ENCODE measurements at places on chromosomes 1 and 21.
A peak's percentile ranks its signal among the peaks of the same experiment; 100 is the strongest.

DNA sequence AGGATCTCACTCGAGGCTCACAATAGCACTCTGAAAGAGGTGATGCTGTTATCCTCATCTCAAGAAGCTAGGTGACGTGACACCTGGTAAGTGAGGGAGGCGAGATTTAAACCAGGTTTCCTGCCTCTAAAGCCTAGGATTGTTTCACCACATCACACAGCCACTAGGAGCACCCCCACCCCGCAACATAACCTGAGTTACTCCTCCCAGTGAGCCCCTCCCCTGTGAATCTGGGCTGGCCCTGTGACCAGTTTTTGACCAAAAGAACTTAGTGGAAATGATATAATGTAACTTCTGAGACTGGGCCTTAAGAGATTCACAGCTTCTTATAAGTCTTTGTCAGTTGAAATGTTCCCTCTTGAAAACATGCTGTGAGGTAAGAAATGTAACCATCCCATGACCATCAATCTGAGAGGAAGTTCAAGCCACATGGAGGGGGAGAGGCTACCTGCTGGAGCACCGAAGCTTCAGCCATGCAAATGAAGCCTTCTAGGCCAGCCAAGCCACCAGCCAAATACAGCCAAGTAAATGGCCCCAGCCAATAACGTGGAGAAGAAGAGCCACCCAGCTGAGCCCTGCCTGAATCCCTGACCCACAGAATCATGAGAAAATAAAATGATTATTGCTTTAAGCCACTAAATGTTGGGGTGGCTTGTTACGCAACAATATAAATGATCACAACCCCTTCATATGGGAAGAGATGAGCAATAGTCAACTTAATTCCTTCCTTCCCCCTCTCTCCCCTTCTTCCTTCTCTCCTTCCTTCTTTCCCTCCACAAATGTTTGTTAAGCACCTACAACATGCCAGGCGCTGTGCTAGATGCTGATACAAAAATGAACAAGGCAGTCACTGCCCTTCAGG is 61.0 kb upstream of the FAM20B start:
- no peak for DNase-seq

DNA sequence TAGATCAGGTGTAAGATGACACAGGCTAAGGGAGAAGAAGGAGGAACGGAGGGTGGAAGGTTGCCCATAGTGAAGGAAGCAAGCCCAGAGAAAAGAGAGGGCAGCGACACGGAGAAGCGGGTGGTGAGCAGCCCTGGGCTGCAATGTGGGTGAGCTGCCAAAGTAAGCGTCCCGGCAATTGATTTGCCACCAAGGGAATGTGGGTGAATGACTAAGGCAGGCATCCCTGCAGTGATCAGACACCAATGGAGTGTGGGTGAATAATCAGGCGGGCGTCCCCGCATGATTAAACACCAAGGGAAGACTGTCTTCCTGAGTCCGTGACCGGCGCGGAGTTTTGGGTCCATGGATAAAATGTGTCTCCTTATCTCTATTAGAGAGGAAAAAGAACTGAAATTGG is 79.6 kb downstream of the UCHL5 start:
- DNase-seq, result no peak

GRCh38 chr1:160910170-160910750 is 25.3 kb upstream of the ITLN1 start:
- DNase-seq, result no peak

- DNase-seq, result no peak
Observed at GRCh38 chr1:225412803-225413351, 15.0 kb downstream of the LBR start.

DNA sequence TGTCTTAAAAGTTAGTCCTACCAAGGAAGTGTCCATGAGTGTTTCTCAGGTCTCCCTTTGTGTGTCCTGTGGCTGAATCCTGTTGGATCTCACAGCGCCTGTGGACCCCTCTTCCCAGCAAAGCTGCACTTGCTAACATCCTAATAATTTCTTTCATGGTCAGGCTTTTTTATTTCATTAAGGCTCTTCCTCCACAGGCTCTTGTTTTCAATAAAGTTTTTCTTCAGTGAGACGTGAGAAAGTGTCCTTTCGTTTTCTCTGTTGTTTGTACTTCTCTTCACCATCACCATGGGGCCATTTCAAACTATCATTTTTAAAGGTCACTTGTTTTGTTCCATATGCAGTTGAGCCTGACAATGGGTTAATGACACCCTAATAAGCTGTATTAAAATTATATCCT is 231.5 kb downstream of the LMO4 start:
- no peak for DNase-seq

DNA sequence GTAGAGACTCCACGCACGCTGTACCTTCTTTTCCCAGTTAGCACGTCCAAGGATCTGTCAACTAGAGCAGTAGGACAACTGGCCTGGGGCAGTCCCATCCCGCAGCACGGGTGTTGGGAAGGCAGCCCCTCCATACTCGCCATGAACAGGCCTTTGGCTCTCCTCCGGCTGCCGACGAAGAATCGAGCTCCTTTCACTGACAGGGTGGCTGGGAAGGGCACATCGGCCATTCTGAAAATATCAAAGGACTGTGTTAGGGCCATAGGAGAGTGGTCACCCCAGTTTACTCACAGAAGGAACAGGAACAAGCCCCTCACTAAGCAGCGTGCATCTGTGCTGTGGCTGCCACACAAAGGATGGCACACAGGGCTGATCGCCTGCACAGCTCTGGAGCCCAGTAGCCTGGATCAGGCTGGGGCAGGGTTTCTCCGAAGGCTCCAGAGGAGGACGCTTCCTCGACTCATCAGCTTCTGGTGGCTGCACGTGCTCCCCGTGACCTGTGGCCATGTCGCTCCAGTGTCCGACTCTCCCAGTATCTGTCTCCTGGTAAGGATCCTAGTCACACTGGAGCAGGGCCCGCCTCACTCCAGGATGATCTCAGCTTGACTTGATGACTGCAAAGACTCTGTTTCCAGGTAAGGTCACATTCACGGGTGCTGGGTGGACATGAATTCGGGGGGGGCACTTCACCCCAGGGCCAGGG is 8.9 kb downstream of the KRTAP10-1 start:
- DNase-seq, result no peak

DNA sequence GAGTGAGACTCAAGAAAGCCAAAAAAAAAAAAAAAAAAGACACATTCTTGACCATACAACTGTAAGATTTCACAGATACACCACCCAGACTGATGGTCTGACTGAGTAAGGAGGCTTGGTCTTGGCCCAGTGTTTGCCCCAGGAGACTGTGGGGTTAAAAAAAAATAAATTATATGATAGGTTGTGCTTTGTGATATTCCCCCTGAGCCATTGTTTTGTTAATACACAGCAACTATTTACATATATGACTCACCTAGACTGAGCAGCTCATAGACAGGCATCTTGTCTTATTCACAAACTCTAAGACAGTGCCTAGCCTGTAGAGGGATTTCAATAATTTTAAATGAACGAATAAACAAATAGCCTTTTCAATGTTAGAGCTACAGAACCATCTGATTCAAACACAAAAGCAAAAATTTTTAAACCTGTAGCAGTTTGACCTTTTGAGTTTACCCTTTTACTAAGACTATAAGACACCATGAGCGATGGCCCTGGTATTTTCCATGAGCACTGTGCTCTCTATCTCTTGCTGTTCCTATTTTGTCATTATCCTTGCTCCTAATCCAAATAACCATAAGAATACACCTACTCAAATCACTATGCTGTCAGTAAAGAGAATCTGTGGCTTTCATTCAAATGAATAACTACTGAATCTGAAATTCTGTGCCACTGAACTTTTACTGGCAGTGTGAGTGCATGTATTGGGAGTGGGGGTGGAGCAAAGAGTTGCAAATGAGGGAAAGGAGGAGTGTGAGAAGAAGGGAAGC is 199.4 kb upstream of the PTBP2 start:
- DNase-seq, result no peak

- peak; percentile 61 for DNase-seq
Observed at GRCh38 chr1:207822602-207823451, 71.0 kb downstream of the CD46 start.

DNA sequence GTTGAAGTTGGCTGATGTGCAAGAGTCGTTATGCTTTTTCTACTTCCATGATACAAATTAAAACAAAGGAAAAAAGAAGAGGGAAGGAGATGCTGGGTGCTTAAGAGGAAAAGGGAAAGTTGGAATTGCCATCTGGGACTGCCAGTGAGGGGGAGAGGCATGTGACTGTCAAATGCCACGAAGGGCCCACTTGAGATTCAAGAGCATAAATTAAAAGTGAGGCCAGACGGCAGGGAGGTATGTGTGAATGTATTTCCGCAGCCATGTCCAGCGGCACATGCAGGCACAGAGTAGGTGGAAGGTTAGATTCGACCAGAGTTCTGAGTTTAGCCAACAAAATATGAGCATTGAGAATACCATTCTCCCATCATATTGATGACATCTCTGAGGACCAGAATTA is 32.0 kb downstream of the NFASC start:
- no peak for DNase-seq

DNA sequence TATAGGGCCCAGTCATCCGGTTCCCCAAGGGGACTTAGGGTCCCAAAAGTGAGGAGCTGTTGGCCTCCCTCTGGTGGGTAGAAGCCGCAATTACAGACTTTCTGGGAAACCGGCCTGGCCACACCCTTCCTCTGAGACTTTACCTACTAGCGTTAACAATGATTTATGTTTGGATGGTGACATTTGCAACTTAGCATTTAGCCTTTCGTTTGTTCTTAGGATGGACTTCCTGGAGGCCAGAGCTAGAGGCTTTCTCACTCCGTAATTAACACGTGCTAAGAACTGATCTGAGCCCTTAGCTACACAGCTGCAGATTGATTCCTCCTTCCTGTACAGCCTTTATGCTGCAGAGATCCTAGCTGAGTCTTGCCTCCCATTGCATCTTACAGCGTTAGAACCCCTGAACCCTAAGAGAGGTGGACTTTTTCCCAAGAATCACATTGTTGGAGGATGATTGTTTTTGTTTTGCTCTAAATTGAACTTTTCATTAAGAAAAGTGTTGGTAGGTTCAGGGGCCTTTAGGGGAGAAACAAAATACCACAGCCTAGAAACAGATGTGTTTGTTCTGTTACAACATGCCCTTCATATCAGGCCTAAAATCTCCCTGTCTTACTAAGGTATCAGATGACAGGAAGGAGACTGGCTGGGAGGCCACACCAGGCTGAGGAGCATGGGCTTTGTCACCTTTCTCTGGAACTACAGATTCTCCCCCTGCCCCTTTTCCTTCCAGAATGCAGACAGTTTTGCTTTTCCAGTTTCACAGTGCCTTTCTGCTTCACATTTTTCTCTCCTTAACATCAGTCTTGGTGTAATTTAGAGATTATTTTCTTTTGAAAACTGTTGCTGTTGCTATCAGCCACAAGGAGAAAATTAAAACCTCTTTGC is 1.9 kb downstream of the S100A11 start:
- peak; percentile 57 for DNase-seq

GRCh38 chr1:10380594-10381275 is 18.1 kb upstream of the PGD start:
- no peak for DNase-seq

GRCh38 chr21:33541105-33541711 is 709 bp downstream of the GART start:
- DNase-seq, result no peak

GRCh38 chr1:30418939-30419720 is 304.3 kb downstream of the MATN1 start:
- DNase-seq, result no peak

- no peak for DNase-seq
Observed at GRCh38 chr1:235644693-235645305, 4.8 kb downstream of the GNG4 start.

DNA sequence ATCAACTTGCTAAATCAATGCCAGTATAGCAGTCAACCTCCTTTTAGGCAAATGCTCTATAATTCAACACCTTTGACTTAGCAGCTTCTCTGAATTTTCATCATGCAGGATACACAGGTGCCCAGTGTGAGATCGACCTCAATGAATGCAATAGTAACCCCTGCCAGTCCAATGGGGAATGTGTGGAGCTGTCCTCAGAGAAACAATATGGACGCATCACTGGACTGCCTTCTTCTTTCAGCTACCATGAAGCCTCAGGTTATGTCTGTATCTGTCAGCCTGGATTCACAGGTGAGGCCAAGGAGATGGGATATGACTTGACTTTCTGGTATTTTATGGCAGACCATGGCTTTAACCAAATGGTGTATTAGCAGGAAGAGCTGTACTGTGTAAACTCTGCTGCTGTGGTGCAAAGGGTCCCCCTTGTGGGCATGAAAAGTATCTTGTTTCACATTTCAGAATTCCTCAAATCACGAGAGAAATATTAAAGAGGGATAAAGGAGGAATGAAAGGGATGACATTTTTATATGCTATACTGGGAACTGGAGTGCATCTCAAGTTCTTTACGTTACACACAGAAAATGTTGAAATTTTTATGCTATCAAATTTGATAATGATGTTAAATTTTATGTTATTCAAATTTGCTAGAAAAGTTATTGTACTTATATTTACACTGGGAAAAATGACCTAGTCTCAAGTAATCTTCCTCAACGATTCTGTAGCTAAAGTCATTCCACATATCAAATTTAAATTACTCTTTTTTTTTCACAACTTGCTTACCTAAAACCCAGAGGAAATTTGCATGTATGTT is 88.9 kb downstream of the CRB1 start:
- DNase-seq, result no peak

DNA sequence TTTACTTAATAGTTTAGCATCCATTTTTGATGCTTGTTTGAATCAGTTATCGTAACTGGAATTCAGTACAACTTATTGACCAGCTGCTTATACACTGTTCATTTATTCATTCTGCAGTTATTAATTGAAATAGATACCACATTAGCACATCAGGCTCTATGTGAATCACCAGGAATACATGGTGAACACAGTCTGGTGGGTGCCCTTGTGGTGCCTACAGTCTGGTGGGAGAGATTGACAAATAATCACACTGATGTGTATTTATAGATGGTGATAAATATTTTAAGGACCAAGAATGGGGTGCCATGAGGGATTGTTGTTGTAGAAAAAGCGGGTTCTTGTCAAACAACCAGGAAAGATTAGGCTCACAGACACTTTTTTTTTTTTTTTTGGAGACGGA is 87.6 kb downstream of the ZFYVE9 start:
- DNase-seq, result no peak

GRCh38 chr1:91741906-91742305 is 144.0 kb downstream of the TGFBR3 start:
- no peak for DNase-seq

GRCh38 chr1:176752505-176752904 is 289.5 kb downstream of the PAPPA2 start:
- DNase-seq, result no peak

- DNase-seq, result no peak
Observed at GRCh38 chr1:11740258-11741192, 4.6 kb downstream of the AGTRAP start.

GRCh38 chr1:233144434-233144833 is 151.1 kb downstream of the PCNX2 start:
- DNase-seq, result no peak

GRCh38 chr1:229141689-229142377 is 129.1 kb upstream of the RAB4A start:
- no peak for DNase-seq

- no peak for DNase-seq
Observed at GRCh38 chr1:15382601-15383518, 26.8 kb upstream of the EFHD2 start.

- DNase-seq, result no peak
Observed at GRCh38 chr1:47682198-47682597, 244.4 kb downstream of the FOXD2 start.
